ENCODE measurements at places on chromosomes 3 and 15.

DNA sequence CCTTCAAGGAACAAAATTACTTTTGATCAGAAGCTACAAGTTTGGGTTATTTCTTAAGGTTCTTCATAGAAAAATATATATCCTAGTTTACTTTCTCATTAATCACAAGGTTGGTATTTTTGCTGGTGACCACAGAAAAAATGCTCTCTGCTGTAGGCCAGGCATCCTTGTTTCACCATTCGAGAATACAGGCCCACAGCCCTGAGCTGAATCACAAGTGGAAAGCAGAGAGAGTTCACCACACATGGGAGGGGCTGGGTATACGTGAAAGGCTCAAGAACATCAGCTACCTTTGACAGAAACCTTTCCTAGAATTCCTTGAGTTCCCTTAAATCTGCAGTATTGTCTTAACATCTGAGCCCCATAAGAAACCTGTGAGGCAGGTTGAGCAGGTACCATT is 23.2 kb downstream of the CPEB1 start:
- DNase-seq, result no peak

DNA sequence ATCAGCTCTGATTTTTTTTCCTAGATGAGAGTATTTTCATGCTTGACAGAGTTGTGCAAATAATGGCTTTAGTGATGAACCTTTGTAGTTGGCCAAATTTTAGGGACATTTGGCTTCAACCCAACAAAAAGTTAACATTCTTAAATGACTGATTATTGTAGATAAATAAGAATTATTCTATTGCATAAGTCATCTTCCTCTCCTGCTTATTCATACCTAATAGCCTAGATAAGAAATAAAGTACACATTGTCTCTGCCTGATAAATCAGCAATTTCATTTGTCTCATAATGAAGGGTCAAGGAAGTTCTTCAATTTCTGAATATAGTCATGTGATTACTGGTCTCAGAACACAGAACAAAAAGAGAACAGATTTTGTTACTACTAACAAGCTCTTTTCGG is 428.9 kb upstream of the IL12A start:
- no peak for DNase-seq

GRCh38 chr15:100831467-100831866 is 48.2 kb upstream of the ALDH1A3 start:
- DNase-seq, result no peak

DNA sequence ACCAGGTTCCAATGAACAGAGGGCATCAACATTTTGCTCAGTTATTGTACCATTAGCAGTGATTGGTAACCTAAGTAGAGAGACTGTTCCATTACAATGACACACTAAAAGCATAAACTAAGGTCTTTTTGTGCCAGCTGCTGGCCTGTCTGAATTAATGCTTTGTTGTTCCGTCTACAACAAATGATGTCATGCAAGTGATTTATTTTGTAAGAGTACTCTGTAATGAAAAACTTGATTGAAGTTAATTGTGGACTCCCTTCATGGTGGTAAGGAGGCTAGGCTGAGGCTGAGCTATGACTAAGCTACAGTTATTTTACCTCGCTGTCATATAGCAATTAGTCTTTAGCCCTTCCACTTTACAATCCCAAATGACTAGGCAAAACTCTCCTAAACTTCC is 23.2 kb downstream of the RCN2 start:
- no peak for DNase-seq

- DNase-seq, result peak; percentile 27
These were observed 8.4 kb upstream of the ANP32A start for GRCh38 chr15:68829068-68829467.

- no peak for DNase-seq
These were observed 38.6 kb downstream of the CNTN3 start for GRCh38 chr3:74575857-74576256.

DNA sequence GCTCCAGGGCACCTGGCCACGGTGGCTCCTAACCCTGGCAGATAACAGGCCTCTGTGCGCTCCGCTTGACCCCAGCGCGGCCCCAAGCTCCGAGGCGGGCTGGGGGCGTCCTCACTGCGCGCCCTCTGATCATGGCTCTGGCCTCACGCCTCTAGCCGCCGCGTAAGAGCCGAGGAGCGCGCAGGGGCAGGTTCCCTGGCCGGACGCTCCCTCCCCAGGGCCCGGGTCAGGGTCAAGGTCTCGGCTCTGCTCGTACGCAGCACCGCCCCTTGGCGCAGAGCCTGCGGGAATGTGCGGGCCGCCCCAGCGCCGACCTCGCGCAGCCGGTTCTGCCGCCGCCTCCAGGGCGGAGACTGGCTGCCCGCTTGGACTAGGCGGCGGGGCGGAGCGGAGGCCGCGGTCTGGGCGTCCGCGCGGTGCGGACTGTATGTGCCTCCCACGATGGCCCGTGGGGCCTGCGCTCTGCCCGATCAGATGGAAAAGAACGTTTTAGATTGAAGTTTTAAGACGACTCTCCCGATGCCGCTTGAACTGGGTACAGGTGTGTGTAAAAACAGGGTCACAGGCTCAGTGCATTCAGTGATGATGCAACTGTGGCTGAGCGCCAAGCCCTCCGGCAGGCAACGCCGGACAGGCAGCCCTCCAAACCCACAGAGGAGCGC is 40.8 kb downstream of the CHST14 start:
- peak; percentile 62 for DNase-seq

DNA sequence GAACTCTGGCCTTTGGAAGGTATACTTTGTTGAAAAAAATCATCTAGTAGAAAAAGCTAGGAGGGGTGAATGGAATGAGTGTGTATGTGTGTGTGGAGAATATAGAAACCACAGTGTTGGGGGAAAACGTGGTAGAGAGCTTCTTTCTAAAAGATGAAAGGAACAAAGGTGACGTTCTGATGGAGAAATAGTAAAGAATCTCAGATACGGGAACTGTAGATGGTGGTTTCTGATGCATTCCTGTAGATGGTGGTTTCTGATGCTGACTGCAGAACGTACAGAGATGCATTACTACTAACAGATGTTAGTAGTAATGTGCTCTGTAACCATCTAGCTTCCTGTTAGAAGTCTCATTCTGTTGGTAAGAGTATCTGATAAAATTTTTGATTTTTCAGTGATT is 60.2 kb downstream of the VPS8 start:
- no peak for DNase-seq

- no peak for DNase-seq
These were observed 469.6 kb upstream of the PPP2R3A start for GRCh38 chr3:135495891-135496290.

GRCh38 chr3:37491343-37491742 is 317.0 kb upstream of the LRRFIP2 start:
- no peak for DNase-seq

DNA sequence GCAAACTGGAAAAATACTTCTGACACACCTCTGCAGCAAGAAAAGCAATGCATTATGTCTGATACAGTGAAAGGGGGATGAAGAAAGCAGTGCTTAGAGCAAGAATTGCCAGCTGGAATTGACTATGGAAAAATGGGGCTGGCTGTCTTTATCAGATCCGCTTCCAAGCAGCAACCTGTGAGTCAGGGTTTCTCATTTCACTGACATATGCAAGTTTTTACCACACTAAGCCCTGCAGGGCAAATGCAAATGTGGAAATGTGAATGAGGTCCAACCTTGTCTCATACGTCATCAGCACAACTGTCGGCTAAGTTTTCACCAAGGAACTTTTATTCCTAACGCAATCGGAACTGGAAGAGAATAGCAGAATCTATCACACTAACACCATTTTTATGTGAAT is 172.5 kb upstream of the GADL1 start:
- DNase-seq, result no peak

DNA sequence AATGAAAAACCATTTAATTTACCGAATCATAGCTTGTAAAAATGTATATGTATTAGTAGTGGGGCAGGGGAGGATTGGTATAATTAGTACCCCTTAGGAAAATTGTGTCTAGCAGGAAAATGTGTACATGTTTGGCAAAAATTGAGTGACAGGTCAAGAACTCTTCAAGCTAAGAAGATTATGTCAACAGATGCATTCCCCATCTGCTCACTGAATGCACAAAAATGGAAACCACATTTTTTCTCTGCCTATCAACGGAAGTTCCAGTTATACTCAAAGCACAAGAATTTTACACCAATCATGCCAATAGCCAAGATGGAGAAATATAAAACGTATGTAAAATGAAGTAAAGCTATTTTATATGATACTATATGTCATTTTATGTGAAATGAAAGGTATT is 377.8 kb downstream of the KCNH8 start:
- no peak for DNase-seq

- no peak for DNase-seq
These were observed 4.5 kb upstream of the GJD2 start for GRCh38 chr15:34759347-34759746.

- DNase-seq, result no peak
These were observed 6.4 kb downstream of the ROBO1 start for GRCh38 chr3:79761441-79761840.

DNA sequence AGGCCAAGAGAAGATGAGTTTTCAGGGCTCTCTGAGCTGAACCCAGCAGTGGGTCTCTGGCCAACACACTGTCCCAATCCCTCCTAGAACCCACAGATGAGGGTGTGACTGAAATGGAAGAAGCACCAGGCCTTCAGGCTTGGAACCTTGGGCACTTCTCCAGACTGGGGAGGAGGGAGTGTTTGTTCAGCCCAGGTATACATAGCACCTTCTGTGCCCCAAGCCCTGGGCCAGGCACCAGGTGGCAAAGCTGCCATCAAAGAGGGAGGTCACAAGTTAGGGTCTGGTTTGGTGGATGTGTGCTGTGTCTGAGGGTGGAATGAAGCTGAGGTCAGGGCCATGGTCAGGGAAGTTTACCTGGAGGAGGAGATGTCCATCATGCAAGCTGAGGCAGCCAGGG is 15.8 kb upstream of the RHO start:
- DNase-seq, result no peak

DNA sequence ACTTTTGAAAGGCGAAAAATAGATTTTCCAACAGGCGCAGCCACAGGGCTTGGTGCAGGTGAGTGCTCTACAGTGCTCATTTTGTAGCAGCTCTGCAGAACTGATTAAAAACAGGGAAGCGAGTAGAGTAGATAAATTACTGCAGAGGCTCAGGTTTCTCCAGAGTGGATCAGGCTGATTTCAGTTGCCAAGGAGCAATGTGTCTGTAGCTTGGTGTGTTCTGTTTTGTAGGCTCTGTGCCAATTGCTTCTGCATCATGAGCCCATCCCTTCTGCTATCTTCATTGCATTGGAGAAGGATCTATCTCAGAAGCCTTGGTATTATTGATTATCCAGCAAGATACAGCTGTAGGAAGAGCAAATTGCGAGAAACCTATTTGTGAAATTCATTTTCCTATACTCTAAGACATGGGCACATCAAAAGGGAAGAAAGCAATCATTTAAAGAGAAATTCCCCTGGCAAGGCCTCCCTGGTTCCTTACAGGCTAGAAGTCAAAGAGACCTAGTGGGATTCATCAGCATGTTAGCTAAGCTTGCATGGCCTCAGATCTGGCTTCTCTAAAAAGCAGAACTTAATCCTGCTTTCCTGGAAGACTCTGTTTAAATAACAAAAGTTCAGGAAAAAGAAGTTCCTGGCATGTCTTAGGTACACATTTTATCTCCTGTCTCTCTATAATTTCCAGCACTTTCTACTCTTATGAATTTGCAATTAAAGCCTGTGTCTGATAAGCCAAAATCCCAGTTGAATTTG is 432.4 kb upstream of the ATP10A start:
- no peak for DNase-seq

DNA sequence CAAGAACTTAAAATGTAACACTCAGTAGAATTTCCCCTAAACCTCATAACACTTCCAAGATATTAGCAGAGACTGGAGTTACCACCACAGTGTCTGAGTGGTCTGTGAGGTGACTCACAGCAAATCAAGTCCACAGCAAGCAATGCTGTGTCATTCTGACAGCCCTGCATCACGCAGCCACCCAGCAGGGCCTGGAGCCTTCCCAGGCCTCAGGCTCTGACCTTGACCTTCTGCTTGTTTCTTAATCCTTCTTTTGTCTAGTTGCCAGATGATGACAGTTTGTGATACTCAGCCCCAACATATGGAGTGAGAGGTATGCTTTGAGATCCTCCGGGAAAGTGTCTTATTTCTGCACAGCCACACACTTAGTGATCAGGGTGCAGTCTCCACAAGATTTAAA is 82.5 kb downstream of the TOP2B start:
- DNase-seq, result peak; percentile 69

GRCh38 chr3:142929109-142929508 is 34.4 kb downstream of the PAQR9 start:
- peak; percentile 55 for DNase-seq

- no peak for DNase-seq
These were observed 76.3 kb downstream of the THBS1 start for GRCh38 chr15:39657181-39657580.

GRCh38 chr15:50943638-50944037 is 35.2 kb downstream of the AP4E1 start:
- DNase-seq, result no peak

DNA sequence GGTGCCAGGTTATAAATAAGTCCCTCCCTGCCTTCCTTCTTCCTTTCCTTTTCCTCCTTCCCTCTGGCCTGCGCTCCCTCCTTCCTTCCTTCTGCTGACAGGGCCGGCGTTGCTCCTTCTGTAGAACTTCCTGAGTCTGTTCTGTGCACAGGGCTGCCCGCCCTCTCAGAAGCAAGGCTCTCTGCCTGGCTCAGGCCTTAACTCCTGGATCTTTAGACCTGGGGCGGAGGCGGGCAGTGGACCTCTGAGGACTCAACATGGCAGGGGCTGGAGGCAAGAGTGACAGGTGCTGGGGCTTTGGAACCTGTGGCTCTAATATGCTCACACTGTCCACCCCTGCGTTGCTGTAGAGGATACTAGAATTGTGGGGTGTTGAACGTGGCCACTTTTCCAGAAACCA is 86.4 kb upstream of the SEC13 start:
- DNase-seq, result no peak

- DNase-seq, result no peak
These were observed 605.1 kb downstream of the ROBO1 start for GRCh38 chr3:79162653-79163052.

DNA sequence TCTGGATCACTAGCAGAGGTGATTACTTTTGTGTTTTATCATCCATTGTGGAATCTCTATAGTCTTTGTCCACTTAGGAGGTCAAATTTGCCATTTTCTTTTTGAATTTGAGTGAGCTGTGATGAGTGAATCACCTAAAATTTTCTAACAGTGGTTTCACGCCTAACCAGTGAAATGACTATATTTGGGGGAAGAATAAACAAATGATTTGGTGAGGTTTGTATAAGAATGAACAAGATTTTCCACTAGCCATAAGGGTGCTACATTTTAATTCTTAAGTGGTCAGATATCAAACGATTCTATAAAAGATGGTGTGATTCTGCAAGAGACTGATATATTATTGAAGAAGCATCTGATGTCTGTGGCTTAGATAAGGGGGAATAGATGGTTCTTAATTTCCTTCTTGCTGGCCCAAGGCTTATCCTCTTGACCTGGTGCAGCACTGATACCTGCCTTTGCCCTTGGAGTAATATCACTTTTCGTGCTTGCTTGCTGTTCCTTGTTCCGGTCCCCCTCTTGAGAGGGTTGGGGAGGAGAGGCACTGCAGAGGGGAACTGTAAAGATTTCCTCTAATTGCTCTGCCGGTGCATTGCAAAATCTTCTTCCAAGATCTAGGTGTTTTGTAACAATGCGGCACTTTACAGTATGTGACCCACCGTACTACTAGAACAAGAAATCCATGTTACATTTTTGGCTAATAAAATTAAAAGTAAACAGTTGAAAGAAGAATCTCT is 14.5 kb downstream of the C3orf20 start:
- no peak for DNase-seq

- no peak for DNase-seq
These were observed 4.9 kb downstream of the TM6SF1 start for GRCh38 chr15:83112233-83112955.

GRCh38 chr15:73322665-73323373 is 45.9 kb downstream of the HCN4 start:
- no peak for DNase-seq

GRCh38 chr15:55224892-55225291 is 28.2 kb upstream of the RSL24D1 start:
- DNase-seq, result no peak

GRCh38 chr3:59425942-59426341 is 376.1 kb upstream of the CFAP20DC start:
- no peak for DNase-seq
